ENCODE measurements at places on chromosomes 11 and 22.

- DNase-seq, result no peak
Measured at GRCh38 chr11:14518820-14519219, 1.4 kb downstream of the PSMA1 start.

GRCh38 chr22:22215659-22216449 is 28.7 kb upstream of the VPREB1 start:
- DNase-seq, result no peak

GRCh38 chr11:9664276-9665171 is 647 bp downstream of the SWAP70 start:
- peak; percentile 30 for DNase-seq

DNA sequence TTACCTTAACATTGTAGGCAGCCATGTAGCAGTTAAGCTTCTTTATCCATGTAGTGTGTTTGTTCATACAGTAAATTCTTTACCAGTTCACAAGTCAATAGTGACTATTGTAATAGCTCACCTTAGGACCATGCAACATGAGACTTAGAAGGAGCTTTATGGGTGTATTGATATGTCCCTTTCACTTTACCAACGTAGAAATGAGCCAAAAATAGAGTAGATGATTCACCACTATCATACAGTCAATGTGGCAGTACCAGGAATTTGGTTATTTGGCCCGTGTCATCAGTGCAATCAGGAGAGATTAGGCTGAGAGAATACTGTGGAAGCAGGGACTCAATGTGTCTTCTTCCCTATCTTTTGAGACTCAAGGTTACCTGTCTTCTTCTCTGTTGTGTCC is 4.7 kb downstream of the ZDHHC13 start:
- DNase-seq, result no peak

DNA sequence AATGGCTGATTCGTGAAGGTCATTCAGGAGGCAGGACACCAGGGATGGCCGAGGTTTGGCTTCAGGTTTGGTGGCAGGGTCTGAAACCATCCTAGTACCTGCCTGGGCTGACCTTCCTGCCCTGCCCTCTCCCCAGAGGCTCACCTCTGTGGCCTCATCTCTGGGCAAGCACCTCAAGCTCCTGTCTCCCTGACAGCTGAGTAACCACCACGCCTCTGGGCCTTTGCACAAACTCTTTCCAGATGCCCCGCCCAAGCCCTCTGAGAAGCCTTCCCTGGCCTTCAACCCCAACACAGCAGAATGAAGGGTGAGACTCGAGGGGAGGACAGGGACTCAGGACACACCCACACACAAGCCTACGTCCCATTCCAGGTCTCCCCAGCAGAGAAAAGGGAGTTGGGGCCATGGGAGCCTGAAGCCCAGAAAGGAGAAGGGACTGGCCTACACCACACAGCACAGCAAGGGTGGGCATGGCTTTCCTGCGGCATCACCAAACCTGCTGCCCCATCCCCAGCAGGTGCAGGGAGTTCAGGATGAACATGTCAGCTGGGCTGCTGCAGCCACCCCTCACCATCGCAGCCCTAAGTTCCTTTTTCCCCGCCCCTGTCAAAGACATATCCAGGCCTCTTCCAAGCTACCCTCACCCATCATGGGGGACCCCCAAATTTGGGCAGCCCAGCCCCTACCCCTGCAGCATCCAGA is 2.4 kb downstream of the SHISA8 start:
- DNase-seq, result no peak

DNA sequence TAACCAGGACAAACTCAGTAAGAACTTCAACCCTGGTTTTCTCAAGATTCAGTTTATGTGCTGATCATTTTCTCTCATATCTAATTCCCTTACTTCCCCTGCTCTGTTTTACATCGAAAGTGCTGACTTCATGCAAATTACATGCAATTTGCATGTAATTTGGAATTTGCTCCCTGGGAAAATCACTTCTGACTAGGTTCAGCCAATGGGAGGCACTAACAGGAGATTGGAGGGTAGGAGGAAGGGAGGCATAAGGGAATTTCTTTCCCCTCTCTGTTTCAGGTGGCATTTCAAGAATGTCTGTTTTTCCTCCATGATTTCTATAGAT is 363.3 kb upstream of the CCDC90B start:
- DNase-seq, result no peak

- no peak for DNase-seq
Measured at GRCh38 chr11:114195981-114196731, 100.0 kb upstream of the NNMT start.

DNA sequence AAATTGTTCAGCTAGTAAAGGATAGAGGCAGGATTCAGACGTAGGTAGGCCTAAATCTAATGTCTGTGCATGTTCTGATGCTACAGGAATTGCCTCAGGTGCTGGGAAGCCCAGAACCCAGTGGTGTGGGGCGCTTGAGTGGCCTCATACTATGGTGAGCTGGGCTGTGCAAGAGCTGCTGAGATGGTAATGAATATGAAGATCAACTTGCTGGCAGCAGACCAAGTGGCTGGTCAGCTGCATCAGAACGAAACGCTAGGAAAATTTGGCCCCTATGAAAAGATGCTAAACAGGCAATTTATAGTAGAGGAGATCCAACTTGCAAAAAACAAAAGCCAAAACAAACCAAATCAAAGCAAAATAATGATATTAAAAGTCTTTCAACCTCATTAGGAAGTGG is 102.7 kb downstream of the INSC start:
- DNase-seq, result no peak

DNA sequence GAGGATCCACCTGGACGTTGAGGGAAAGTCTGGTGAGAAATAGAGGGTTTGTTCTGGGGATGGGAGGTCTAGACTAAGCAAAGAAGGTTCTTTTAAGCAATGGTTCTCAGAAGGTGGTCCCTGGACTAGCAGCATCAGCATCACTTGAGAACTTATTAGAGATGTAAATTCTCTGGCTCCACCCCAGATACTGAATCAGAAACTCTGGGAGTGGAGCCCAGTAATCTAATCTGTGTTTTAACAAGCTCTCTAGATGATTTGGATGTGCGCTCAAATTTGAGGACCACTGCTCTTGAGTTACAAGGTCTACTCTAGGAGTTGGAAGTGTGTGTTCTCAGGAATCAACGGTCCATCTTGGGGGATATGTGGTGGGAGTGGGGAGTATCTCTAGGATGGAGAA is 3.3 kb upstream of the ABCG4 start:
- no peak for DNase-seq

- DNase-seq, result no peak
Measured at GRCh38 chr11:62419314-62419929, 589 bp downstream of the SCGB1A1 start.
